Amniotic stem cell (primary cell): ENCODE measurements at places on chromosomes 12 and 14.

DNA sequence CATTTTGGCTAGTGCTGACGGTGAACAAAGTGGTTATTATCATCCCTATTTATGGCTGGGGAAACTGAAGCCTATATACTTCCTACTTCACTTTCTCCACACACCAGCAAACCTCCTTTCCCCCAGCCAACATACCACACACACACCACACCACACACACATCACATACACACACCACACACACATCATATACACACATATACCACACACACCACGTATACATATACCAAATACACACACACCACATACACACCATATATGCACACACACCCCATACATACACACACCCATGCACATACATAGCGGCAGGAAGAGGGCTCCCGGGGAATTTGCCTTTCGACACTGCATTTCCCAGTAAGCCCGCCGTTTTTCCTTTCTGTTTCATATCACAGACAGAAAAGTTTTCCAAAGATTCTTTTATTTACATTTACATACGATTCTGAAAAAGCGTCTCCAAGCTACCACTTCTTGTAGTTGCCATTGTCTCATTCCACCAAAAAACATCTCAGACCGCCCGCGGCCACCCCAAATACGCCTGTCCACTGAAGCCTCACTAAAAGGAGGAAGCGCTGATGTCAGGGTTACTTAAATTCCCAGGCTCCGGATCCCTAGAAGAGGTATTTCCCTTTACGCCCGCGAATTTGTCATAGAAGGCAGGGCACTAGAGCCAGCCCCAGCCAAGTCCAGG, 823 bp upstream of the RAB5B start:
- DNase-seq = peak; percentile 24

GRCh38 chr14:81818271-81818670, 284.6 kb upstream of the SEL1L start:
- no peak for DNase-seq

DNA sequence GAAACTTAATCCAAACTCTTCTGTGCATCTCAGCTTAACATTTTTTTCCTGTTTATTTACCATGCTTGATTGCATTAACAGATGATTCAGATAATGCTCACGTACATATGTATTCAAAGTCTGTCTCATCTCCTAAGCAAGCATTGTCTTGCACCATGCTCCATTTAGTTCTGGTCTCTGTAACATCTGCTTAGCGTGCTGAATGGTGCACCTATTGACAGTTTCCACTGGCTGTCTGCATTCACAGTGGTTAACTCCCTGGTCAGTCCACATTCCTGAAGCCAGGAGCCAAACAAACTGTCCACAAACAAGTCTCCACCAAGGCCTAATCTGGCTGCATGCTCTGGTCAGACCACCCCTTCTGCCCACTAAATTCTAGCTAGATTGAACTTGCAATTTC, 83.9 kb downstream of the KNTC1 start:
- no peak for DNase-seq

- DNase-seq = no peak
Measured at GRCh38 chr14:67515386-67516079, 17.6 kb upstream of the PLEKHH1 start.

DNA sequence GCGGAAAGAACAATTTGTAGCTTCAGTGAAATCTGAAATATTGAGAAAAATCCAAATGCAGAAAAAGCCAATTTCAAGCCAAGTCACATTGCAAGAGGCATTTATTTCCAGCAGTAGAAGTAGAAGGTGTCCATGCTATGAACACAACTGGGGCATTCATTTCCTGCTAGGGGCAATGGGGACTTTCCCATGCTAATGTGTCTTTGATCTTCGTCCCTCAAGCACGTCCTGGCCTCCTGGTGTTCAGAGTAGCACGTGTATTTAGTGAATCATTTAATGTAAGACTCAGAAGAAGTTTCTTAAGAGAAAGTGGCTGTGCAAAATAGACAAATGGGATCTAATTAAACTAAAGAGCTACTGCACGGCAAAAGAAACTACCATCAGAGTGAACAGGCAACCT, 267.9 kb downstream of the TMEM132C start:
- DNase-seq = no peak

- DNase-seq = no peak
Measured at GRCh38 chr12:109436188-109436560, 40.9 kb downstream of the KCTD10 start.

GRCh38 chr12:92213166-92213565, 67.5 kb upstream of the BTG1 start:
- DNase-seq = no peak

- DNase-seq = no peak
Measured at GRCh38 chr12:128408669-128409068, 141.7 kb downstream of the TMEM132C start.

- DNase-seq = no peak
Measured at GRCh38 chr12:27539191-27539631, 15.2 kb downstream of the PPFIBP1 start.

- DNase-seq = no peak
Measured at GRCh38 chr12:131921866-131922769, 7.0 kb upstream of the PUS1 start.

DNA sequence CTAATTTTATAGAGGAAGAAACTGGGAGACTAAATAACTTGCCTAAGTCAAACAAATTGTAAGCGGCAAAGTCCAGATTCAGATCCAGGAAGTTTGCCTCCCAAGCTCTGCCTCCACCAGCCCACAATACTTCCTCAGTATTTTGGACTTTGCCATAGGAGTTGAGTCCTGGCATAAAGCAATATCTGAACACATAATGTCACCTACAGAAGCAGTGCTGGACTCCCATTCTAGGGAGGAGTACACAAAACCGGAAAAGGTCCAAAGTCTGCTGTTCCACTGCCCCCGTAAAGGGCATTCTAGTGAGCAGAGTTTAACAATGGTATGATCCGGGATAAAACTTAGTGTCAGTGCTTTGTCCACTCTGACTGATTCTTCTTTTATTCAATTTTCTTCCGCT, 340.5 kb downstream of the FUT8 start:
- DNase-seq = no peak

GRCh38 chr12:10218021-10218420, 5.3 kb downstream of the GABARAPL1 start:
- DNase-seq = no peak

DNA sequence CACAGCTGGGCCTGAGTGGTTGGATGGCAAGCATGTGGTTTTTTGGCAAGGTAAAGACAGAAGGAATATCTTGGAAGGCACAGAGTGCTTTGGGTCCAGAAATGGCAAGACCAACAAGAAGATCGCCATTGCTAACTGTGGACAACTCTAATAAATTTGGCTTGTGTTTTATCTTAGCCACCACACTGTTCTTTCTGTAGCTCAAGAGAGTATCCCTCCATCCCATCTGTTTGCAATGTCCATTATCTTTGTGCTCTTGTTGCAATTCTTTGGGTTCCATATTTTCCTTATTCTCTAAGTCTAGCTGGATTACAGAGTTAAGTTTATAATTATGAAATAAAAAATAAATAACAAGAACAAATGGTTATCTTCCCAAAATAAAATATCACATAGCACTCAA, 6.7 kb upstream of the DAAM1 start:
- DNase-seq = no peak

DNA sequence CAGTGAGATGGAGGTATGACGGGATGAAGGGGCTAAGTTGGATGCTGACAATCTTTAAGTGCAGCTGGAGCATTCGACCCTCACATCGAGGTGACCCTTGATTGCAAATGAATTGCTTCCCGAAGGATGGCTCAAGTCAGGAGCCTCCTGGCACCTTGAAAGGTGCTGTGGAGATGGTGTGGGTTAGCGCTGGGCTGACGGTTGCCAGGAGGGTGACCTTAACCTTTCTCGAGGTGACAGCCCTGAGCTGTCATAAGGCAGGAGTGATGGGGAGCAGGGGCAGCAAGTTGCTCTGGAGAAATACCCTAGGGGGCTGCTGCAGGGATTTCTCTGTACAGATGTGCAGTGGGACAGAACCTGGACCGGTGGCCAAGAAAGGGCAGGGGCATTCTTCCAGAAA, 122.8 kb downstream of the CRACR2A start:
- DNase-seq = no peak

- peak; percentile 42 for DNase-seq
Measured at GRCh38 chr12:101018540-101018939, 191.5 kb downstream of the SLC5A8 start.

DNA sequence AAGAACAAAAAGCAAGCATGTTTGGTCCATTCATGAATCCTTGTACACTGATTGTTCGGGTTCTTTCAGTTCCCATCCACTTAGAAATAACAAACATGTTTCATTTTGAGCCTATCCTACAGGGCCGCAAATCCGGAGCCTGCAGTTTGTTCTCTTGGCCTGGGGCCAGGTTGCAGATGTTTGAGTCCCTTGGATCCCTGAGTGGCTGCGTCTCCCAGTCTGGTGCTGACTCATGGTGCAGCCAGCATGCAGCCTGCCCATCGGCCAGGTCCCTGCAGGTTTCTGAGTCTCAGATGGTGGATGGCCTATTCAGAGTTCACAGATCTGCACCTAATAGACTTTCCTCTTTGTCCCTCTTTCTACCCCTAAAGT, 1.9 kb upstream of the DYNC1H1 start:
- peak; percentile 71 for DNase-seq

GRCh38 chr14:76810953-76811400, 1.7 kb downstream of the ANGEL1 start:
- peak; percentile 30 for DNase-seq

DNA sequence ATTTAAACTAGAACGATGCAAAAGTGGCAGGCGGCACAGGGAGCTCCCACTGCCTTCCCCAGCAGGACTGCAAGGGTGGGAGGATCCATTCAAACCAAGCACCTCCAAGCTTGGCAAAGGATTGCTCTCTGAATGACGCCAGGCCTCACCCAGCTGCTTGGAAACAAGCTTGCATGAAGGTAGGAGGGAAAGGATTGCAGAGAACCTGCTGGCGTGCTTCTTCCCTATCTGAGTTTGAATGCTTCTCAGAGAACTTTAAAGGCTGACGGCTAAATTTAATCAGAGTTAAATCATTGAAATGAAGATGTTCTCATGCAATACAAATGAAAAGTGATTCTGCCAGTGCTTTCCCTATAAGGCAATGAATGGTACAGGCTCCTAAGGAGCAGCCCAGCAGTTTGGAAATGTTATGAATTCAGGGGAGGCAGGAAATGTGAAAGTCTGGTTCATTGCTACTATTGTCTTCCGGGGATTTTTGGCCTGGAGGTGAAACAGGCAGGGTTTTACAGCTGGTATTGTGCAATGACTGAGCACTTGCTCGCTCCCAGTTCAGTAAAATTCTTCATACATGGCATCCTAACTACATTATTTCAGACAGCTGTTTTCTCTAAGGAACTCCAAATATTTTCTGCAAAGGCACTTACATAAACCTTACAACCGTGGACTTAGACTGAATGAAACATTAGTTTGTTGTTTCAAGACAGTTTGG, 31.9 kb upstream of the DUSP6 start:
- DNase-seq = peak; percentile 48

- DNase-seq = peak; percentile 19
Measured at GRCh38 chr14:75401361-75401760, 26.5 kb upstream of the JDP2 start.

- DNase-seq = no peak
Measured at GRCh38 chr12:89874146-89874545, 165.5 kb upstream of the ATP2B1 start.

- no peak for DNase-seq
Measured at GRCh38 chr12:19458733-19459132, 19.4 kb downstream of the AEBP2 start.

DNA sequence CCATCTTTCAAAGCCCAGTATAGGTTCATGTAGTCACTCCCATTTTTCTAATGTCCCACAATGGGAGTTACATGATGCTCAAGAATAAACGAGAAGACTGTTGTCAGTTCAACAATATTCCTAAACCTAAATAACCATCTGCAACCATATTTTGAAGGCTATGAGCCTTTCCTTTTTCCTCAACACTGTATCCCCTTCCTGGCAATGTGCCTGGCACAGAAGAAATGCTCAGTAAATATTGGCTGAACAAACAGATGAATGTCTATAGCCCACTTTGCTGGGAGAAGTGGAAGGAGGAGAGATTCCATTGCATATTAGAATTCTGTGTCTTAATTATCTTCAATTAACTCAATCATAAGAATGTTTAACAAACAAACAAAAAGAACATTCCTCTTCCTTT, 6.1 kb downstream of the ARMH4 start:
- DNase-seq = no peak

DNA sequence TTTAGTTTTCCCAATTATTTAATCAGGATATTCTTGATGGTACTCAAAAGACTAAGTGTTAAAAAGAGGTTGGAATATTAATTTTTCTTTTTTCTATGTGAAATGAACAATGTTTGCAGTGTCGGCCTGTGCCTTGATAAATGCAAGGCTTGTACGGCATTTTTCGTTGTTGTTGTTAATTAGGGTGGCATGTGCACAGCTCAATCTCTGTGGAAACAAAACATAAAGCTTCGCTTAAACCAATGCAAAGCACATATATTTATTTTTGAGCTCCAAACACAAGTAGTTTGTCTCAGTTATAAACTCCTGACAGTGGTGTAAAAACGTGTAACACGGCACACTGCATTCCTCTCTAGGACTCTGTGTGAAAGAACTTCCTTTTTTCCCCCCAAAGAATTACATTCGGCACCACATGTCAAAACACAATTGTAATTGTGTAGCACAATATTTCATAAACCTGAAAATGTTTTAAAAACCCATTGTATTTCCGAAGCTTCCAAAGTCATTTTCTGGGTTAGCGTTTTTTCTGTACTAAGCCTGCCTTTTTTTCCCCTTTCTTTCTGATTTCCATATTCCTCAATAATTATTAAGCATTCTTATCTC, 498.0 kb downstream of the VRK1 start:
- DNase-seq = no peak

DNA sequence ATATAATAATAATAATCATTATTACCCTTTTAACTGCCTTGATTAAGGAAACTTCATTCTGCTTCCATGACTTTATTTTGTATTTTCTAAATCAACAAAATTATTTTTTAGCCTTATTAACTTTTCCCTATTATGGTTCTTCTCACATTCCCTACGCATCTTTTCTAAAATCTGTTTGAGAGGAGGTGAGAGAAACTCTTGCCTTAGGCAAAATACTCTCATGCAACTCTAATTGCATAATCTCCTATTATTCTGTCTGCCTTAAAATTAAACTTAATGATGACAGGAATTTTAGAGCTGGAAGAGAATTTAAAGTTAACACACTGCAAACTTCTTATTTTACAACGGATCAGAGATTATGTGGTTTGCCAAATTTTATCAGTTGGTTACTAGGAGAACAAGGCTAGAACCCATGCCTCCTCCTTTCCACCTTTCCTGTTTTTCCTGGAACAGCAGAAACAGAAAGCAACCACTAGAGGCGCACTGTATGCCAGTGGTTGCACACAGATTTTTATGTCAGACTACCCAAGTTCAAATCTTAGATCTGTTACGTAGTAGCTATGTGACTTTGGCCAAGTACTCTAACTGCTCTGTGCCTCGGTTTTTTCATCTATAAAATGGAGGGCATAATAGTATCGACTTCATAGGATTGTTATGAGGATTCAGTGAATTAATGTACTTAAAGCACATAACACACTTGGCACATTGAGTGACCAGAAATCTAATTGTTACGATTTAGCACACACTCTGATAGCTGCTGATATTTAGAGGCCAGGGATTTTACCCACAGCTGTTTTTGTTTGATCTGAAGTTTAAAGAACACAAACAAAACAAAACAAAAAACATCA, 4.3 kb upstream of the BRMS1L start:
- DNase-seq = no peak

GRCh38 chr12:102023343-102023930, 38.4 kb downstream of the WASHC3 start:
- no peak for DNase-seq
